ENCODE measurements at places on chromosomes 12 and 14.

DNA sequence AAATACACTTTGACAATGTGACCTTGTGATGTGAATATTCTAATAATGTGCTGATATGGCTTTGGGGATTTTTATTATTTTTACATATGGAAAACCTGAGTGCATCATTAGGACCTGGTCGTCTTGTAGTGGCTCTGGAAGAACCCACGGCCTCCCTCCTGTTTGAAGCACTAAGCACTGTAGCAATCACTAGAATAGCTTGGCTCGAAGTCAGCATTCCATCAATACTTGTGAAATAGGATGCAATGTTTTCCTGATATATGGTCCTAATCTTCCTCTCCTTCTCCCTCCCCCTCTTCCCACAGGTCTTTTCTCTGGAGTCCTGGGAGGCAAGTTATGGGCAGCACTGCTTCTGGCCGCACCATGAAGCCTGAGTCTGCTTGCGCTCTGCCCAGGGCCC, 71.9 kb downstream of the NRXN3 start:
- DNase-seq: no peak

GRCh38 chr12:98090731-98091130, 424.7 kb upstream of the TMPO start:
- no peak for DNase-seq

DNA sequence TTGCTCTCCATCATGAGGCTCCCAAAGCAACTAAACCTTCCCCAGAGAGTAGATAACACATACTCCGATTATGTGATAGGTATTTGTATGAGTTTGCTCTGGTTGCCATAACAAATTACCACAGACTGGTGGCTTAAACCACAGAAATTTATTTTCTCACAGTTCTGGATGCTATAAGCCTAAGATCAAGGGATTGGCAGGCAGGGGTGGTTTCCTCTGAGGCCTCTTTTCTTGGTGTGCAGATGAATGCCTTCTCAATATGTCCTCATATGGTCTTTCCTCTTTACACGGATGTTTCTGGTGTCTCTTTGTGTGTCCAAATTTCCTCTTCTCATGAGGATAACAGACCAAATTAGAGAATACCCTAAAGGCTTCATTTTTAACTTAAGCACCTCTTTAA, 285.8 kb upstream of the GRIP1 start:
- DNase-seq: no peak

DNA sequence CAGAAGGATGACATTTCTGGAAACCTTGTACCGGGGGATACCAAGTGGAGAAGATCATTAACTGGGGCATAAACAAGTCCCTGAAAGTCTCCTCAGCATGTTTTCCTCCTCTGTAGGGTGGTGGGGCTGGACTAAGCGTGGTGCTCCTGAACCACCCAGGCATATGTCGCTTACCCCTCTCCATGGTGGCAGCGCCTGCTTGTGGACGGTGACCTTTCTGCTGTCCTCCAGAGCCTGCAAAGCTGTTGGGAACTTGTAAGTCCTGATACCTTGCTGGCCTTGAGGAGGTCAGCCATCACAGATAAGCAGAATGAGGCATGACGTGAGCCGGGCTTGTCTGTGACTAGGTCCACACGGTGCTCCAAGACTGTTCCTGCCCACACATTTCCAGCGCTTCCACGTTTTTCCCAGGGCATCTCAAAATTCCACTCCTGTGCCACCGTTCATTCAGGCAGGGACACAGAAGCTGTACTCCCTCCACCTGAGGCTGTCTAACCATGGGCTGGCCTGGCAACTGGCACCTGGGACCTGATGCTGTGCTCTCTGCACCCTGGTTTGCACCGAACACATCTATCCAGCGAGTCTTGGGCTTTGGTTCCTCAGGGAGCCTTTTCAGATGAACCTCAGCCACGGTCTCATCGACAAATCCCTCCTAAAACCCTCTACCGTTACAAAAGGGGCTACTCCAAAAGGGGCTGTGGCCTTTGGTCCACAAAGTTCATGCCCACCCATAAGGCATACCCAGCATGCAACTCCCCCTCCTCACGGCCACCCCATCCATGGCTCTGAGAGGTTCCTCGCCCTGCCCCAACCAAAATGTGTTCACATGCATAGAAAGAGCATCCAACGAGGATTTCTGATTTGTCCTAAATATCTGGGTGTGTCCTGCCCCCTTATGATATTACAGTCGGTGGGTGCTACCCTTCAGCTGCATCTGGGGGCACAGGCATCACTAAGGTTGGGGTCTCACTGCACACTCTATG, 199.6 kb upstream of the DIO3 start:
- DNase-seq: no peak

GRCh38 chr12:53123578-53124351, 20.5 kb downstream of the SOAT2 start:
- DNase-seq: no peak

DNA sequence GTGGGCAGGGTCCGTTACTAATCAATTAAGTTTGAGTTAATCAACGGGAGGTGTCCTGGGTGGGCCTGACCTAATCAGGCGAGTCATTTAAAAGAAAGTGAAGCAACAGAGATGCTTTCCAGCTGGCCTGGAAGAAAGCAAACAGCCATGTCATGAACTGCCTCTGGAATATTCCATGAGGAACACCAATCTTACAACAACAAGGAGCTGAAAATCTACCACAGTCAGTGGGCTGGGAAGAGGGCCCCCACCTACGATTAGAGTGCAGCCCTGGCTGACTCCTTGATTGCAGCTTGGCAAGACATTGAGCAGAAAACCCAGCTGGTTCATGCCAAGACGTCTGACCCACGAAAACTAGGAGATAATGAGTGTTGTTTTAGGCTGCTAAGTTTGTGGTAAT, 56.2 kb downstream of the SSPN start:
- DNase-seq: no peak
